K562 (cell line): ENCODE measurements at places on chromosomes 11 and 22. TPM values are rescaled to one million over a fixed set of nuclear protein-coding genes. Genes with fewer than 3 reads are reported as not detected.

IFITM10 gene
- total RNA-seq: 0.13 TPM in 1 of 2 replicates, not detected in the other

SLC17A6 gene
- not detected in 2 replicates for total RNA-seq

DGCR6 gene
- 2.0 and 2.7 TPM in 2 replicates for total RNA-seq

IL17REL gene
- 0.22 and 0.42 TPM in 2 replicates for total RNA-seq

BDNF gene
- total RNA-seq: 0.04 and 0.07 TPM in 2 replicates

OR4B1 gene
- total RNA-seq: not detected in 2 replicates

SMARCB1 gene
- total RNA-seq: 79.1 and 79.2 TPM in 2 replicates

ANGPTL5 gene
- total RNA-seq: not detected in 2 replicates

NLRP14 gene
- total RNA-seq: 0.65 and 0.73 TPM in 2 replicates

DEFB131B gene
- not detected in 2 replicates for total RNA-seq

ZNRD2 gene
- total RNA-seq: 106 and 114 TPM in 2 replicates

GNB1L gene
- 50.5 and 55.3 TPM in 2 replicates for total RNA-seq

ENTHD1 gene
- total RNA-seq: 0.20 and 0.22 TPM in 2 replicates

TMEM132A gene
- total RNA-seq: 0.24 and 0.47 TPM in 2 replicates

TMPRSS4 gene
- total RNA-seq: 6.6 and 7.4 TPM in 2 replicates

HBE1 gene
- 1,978 and 2,119 TPM in 2 replicates for total RNA-seq

SLC5A12 gene
- 0.16 TPM in 1 of 2 replicates, not detected in the other for total RNA-seq

NEFH gene
- 12.7 and 14.5 TPM in 2 replicates for total RNA-seq

TEX54 gene
- not detected in 2 replicates for total RNA-seq

DNA sequence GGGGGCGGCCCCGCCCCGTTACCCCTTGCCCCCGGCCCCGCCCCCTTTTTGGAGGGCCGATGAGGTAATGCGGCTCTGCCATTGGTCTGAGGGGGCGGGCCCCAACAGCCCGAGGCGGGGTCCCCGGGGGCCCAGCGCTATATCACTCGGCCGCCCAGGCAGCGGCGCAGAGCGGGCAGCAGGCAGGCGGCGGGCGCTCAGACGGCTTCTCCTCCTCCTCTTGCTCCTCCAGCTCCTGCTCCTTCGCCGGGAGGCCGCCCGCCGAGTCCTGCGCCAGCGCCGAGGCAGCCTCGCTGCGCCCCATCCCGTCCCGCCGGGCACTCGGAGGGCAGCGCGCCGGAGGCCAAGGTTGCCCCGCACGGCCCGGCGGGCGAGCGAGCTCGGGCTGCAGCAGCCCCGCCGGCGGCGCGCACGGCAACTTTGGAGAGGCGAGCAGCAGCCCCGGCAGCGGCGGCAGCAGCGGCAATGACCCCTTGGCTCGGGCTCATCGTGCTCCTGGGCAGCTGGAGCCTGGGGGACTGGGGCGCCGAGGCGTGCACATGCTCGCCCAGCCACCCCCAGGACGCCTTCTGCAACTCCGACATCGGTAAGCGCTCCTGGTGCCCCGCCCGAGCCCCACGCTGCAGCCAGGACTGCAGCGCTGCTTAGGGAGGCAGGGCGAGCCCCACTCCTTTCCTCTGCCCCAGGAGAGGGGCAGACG, at the start of gene TIMP3:
Gene TIMP3, plus strand, starts transcription at position 169 of the 700 bp plus-strand sequence. Its CDS starts 297 bp downstream, at position 466.
- H3K27me3 ChIP-seq: peaks cover 8% of the 10 kb centered on the region; the same call in 2 of the 3 replicates
- H3K27ac ChIP-seq: no peak within 1 kb of the TSS
- peaks cover 13% of the 10 kb centered on the region for H3K4me1 ChIP-seq
- H3K4me3 ChIP-seq: no peak within 1 kb of the TSS
- DNase-seq: peak; percentile 84

GRCh38 chr11:10483584-10483983, 28.5 kb downstream of the AMPD3 start:
- peaks cover 75% of the 10 kb centered on the region; the same call in 2 of the 3 replicates for H3K36me3 ChIP-seq
- DNase-seq: no peak
- H3K4me3 ChIP-seq: no peak overlapping the region
- H3K4me1 ChIP-seq: no peaks in the 10 kb centered on the region
- no peak overlapping the region for H3K27ac ChIP-seq

- no peak overlapping the region for H3K27ac ChIP-seq
- DNase-seq: no peak
- H3K4me3 ChIP-seq: no peak overlapping the region
- no peaks in the 10 kb centered on the region for H3K4me1 ChIP-seq
- H3K36me3 ChIP-seq: peaks cover 37% of the 10 kb centered on the region
- no peaks in the 10 kb centered on the region for H3K27me3 ChIP-seq
These were observed 60.2 kb downstream of the PDHX start for GRCh38 chr11:34976496-34977088.

DNA sequence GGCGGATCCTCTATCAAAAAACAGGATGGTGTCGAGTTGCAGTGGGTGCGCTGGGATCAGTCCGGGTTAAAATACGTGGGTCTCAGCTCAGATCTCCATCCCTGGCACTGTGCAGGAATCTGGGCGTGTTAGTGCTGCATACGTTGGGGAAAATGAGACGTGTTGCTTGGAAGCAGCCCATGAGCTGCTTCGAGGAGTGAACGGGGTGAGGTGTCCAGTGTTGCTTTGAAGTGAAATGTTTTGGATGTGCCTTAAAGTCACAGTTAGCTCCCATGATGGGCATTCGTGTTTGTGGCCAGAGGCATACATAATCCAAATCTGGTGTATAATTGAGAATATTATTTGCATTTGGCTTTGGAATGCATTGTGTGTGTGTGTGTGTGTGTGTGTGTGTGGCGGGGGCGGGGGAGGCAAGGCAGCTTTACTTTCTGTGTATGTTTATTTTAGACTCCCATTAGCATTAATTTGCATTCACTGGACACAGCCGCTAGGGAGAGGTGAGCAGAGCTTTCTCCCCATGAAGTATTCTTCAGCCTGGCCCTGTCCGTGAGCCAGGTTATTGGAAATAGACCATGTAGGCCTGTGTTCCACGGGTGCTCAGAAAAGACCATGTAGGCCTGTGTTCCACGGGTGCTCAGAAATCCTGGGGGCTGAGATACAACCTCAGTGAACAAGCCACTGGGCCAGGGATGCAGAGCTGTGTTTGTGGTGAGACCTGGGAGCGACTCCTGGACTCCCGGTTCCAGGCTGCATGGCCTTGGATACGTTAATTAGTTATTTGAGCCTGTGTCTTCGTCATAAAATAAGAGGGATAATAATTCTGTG, 134.6 kb downstream of the ST3GAL4 start:
- H3K27me3 ChIP-seq: peaks cover 79% of the 10 kb centered on the region
- H3K36me3 ChIP-seq: no peaks in the 10 kb centered on the region
- no peak for DNase-seq

DNA sequence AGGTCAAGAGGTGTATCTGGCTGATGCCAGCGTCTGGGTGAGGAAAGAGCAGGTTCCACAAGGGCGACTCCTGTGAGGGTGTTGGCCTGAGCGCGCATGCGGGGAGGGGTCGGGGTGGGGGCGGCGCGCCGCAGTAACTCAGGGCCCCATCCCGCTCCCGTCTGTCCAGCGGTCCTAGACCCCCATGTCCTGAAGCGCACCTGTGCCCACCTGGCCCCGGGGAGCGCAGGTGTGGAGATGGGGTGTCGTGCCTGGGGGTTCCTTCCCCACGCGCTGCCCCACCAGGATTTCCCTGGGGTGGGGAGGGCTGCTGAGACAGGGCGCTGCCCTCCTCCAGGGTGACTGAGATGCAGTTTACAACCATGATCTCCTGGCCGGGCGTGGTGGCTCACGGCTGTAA, 20.9 kb downstream of the RNH1 start:
- no peak overlapping the region for H3K4me3 ChIP-seq
- no peak overlapping the region for H3K27ac ChIP-seq
- no peak for DNase-seq
- H3K4me1 ChIP-seq: peaks cover 24% of the 10 kb centered on the region
- peaks cover 51% of the 10 kb centered on the region; the same call in 2 of the 3 replicates for H3K36me3 ChIP-seq

GRCh38 chr11:82043316-82043715, 690.3 kb downstream of the FAM181B start:
- no peak for DNase-seq
- H3K36me3 ChIP-seq: no peaks in the 10 kb centered on the region
- H3K27me3 ChIP-seq: no peaks in the 10 kb centered on the region
- H3K27ac ChIP-seq: no peak overlapping the region
- H3K4me1 ChIP-seq: no peaks in the 10 kb centered on the region
- H3K4me3 ChIP-seq: no peak overlapping the region

DNA sequence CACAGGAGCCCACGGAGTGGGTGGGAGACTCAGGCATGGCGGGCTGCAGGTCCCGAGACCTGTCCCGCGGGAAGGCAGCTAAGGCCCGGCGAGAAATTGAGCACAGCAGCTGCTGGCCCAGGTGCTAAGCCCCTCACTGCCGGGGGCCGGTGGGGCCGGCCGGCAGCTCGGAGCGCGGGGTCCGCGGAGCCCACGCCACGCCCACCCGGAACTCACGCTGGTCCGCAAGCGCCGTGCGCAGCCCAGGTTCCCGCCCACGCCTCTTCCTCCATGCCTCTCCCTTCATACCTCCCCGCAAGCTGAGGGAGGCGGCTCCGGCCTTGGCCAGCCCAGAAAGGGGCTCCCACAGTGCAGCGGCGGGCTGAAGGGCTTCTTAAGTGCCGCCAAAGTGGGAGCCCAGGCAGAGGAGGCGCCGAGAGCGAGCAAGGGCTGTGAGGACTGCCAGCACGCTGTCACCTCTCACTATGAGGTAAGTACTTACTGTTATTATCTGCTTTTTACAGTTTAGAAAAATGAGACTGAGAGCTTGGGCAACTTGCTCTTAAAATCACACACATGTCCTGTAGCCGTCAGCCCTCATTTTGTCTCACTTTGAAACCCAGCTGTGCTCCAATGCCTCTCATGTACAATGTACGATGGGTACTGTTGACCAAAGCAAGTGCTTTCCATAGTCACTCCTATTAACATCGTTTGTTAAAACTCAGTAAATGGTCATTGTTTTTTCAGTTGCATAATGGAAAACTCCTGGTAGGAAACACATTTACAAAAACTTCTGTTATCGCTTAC, 12.2 kb upstream of the OR10D3 start:
- H3K36me3 ChIP-seq: peaks cover 7% of the 10 kb centered on the region; the same call in 2 of the 3 replicates
- H3K27ac ChIP-seq: peak overlapping the region; percentile 82
- DNase-seq: peak; percentile 71
- no peaks in the 10 kb centered on the region for H3K27me3 ChIP-seq
- peak overlapping the region; percentile 46 for H3K4me3 ChIP-seq
- H3K4me1 ChIP-seq: peaks cover 5% of the 10 kb centered on the region; the same call in 1 of the 2 replicates

- no peaks in the 10 kb centered on the region for H3K36me3 ChIP-seq
- peaks cover 12% of the 10 kb centered on the region; the same call in 2 of the 3 replicates for H3K27me3 ChIP-seq
- no peak overlapping the region for H3K4me3 ChIP-seq
- H3K27ac ChIP-seq: no peak overlapping the region
These were observed 45.7 kb upstream of the TSPAN18 start for GRCh38 chr11:44680982-44681597.

- H3K4me1 ChIP-seq: no peaks in the 10 kb centered on the region
- no peak overlapping the region for H3K4me3 ChIP-seq
- H3K27me3 ChIP-seq: no peaks in the 10 kb centered on the region
- DNase-seq: no peak
- no peaks in the 10 kb centered on the region for H3K36me3 ChIP-seq
These were observed 140.3 kb upstream of the RAG2 start for GRCh38 chr11:36738292-36738861.

DNA sequence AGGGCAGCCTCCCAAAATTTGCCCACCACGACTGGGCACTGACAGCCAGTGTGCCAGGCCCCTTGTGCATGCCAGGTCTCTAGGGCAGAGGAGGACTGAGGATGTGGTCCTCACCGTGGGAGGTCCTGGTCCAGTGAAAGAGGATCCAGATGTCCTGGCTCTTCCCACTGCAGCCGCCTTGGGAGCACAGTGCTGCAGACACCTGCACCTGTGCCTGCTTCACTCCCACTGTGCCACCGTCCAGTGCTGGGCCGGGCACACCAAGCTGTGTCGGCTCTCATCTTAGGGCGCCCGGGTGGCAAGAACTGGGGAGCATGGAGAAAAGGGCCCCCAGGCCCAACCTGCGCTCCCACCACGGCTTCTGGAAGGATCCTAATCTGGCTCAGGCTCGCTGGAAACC, 1147.1 kb downstream of the BRD1 start:
- no peak overlapping the region for H3K27ac ChIP-seq
- no peak for DNase-seq
- H3K27me3 ChIP-seq: no peaks in the 10 kb centered on the region
- no peaks in the 10 kb centered on the region for H3K36me3 ChIP-seq

DNA sequence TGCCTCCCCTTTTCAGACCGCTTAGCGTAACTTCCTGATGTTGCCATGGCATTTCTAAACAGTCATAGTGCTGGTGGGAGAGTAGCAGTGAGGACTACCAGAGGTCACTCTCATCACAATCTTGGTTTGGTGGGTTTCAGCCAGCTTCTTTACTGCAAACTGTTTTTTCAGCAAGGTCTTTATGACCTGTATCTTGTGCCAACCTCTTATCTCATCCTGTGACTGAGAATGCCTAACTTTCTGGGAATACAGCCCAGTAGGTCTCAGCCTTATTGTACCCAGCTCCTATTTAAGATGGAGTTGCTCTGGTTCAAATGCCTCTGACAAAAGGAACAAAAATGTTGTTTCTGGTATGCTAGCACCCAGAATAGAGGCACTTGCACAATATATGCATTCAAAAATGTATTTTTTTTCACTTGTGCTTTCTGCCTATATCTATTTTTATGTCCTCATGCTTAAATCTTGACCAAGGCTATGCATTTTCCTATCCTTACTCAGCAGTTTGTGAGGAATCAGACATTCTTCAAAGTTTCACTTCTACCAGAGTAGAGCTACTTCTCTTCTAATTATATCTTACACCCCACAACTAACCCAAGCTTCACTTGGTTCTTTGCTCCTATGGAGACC, 16.1 kb upstream of the OR51M1 start:
- H3K27ac ChIP-seq: no peak overlapping the region
- H3K4me1 ChIP-seq: peaks cover under 1% of the 10 kb centered on the region; the same call in 1 of the 2 replicates
- H3K36me3 ChIP-seq: peaks cover 63% of the 10 kb centered on the region
- no peaks in the 10 kb centered on the region for H3K27me3 ChIP-seq
- H3K4me3 ChIP-seq: no peak overlapping the region
